ENCODE measurements at places on chromosomes 6 and 20. TPM values are rescaled to one million over a fixed set of nuclear protein-coding genes. Genes with fewer than 3 reads are reported as not detected.

LY6G5C gene
- 1.5 TPM for total RNA-seq

MLN gene
- total RNA-seq, result not detected

SLC4A11 gene
- total RNA-seq, result 0.14 TPM

GRCh38 chr20:18635380-18635779 lies 47.5 kb downstream of the DTD1 start:
- no peak for DNase-seq

- DNase-seq, result no peak
These were observed 87.4 kb downstream of the CD24 start for GRCh38 chr6:106886922-106887797.

DNA sequence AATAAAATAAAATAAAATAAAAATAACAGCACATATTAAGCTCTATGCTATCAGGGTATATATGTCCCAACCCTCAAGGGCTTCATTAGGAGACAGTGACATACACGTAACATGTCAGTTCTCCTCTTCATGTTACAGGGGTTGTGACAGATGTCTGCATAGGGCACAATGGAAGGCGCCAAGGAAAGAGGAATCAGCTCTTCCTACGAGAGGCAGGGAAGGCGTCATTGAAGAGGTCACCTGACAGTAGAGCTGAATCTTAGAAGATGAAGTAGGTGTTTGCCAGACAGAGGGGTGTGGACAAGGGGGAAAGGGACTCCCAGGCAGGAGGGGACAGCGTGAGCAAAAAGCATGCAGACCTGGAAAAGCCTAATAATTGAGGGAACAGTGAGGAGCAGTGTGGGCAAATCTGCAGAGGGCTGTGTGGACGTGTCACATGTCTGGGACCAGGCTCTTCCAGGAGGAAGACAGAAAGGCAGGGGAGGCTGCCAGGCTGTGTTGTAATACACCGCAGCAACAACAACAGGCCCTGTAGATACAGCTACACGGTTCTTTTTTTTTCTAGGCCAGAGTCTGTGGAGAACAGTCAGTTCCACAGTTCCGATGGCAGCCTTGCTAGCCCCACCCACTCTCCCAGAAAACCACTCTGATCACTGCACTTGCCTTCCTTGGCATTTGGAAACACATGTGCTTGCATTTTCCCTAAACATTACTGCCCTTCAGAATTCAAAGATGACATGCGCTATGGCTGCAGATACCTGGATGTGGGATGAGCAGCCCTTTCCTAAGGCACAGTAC lies 2.5 kb upstream of the FKBP5 start:
- peak; percentile 93 for DNase-seq

DNA sequence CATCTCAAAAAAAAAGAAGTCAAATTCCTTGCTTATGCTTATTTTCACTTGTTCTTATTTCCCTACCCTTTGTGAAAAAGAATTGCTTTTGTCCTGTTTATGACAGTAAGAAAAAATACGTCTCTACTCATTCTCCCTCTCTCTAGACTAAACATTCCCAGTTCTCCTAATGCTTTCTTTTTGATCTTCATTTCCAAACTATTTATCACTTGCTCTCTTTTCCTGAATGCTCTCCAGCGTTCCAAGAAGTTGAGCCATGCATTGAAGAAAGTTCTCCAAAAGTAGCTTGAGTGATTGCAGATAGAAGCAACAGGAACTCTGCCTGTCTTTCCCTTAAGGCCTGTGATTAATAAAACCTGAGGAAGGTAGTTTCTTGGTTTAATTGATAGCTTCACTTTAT lies 53.1 kb upstream of the TMEM170B start:
- DNase-seq, result no peak

DNA sequence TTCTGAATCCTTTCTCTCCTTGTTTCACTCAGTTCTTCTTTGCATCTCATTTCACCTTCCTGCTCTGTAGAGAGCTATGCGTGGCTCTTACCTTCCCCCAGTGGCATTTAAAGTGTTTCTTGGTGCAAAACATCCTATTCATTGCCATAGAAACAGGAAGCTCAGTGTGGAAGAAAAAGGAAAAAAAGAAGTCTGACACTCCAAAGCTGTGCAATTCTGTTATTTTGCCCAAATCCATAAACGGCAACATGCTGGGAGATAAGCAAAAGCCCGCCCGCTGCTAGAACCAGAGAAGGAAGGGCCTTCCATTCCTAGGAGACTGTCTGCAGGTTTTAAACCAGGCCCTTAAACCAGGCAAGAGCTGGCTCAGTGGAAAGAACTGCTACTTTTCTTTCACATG lies 247.1 kb downstream of the HIVEP2 start:
- DNase-seq, result no peak

DNA sequence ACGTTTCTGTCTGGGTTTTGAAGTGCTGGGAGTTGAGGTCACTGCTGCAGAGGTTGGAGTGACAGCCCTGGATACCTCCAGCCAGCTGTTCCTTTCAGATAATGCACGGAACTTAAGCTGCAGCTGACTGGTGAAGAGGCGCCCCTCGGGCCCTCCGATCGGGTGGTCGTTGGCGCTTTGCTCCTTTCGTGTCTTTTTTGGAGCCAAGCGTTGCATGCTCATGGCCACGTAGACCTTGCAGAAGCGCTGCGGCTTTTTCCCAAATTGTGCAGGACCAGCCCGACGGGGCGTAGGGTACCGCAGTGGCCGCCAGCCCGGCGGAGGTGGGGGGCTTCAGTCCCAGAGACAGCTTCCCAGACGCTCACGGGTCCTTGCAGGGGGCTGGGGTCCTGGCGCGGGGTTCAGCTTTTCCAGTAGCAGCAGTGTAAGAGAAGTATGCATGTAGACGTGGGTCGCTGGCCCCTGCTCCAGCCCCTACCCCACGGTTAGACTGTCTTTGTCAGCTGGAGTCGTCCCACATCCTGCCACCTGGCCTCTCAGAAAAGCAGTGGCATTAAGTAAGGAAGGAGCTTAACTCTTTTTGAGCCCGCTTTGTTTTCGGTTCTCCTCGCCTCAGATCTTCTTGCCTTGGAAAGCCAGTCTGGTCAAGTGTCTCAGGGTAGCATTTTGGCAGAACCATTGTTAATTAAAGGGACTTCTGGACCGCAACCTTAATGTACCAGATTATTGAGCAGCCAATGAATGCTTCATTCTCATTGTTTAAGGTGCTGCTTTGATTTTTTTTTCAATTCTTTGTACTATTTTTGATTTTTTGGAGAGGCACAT lies 838 bp downstream of the TNFAIP3 start:
- DNase-seq, result peak; percentile 69

DNA sequence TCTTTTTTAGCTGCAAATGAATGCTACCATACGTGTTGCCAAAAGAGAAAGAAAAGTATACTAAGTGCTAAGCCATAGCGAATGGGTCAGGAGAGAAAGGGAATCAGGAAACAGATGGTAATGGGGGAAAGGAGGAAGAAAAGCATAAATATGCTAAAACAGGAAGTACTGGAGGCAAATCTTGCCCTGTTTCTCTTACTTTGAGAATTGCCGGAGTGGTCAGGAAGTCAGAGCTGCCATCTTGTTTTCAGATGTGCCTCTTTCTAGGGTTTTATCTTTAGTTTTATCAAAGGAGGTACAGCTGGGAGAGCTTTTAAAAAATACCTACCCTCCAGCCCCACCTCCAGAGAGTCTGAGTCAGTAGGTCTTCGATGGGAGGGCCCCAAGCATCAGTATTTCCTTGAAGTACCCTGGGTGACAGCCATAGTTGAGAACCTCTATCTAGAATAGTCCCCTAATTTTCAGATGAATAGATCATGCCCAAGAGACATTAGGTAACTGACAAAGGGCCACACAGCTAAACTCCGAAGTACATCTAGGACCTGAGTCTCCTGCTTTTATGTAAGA lies 193.3 kb downstream of the CLIC5 start:
- no peak for DNase-seq

- no peak for DNase-seq
These were observed 7.1 kb upstream of the TNFRSF6B start for GRCh38 chr20:63689046-63690002.

DNA sequence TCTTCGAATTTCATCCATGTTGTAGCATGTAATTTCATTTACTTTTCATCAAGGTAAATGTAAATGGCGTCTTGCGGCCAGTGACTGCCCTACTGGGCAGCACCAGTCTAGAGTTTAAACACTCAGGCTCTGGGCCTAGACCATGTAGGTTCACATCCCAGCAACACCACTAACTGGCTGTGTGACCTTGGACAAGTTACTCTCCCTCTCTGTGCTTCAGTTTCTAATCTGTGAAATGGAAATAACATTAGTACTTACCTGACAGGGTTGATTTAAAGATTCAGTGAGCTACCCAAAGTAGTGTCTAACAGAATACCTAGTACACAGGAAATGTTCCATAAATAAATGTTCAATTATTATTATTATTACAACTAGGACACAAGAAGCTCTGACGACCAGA lies 29.3 kb downstream of the PDRG1 start:
- DNase-seq, result no peak

GRCh38 chr6:38320358-38320757 lies 319.4 kb downstream of the BTBD9 start:
- DNase-seq, result no peak

GRCh38 chr6:47129129-47129528 lies 87.0 kb upstream of the ADGRF1 start:
- no peak for DNase-seq

GRCh38 chr6:19697744-19698290 lies 139.4 kb upstream of the ID4 start:
- DNase-seq, result no peak

DNA sequence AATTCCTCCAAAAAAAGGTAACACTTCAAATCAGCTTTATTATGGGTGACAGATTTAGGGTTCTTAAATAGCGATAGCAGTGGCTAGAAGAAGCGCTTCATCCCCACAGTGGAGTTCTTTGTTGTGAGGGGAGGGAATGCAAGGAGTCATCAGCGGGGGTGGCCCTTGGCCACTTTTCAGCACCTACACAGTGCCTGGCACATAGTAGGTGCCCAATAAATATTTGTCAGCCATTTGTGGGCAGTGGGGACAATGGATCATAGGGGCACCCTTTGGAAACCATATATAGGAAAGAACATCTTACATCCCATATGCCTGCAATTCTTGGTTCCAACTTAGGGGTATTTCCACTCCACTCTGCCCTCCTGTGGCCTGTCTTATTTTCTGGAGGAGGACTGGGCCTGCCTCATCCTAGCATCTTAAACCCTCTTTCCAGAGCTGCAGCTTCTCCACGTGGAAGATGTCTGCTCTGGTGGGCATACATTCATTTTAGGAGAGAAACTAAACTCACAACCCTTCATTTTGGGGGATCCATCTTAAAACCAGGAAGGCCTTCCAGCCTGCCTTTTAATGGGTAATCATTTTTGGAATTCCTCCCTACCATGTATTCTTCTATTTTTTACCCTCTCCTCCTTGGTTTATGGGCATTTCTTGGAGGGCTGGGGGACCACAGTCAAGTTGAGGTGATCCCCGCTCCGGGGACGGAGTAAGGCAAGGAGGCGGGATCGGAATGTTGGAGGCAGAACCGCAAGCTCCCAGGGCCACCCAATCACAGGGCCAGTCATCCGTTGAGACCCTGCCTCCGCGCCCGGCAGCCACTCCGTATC lies 2.6 kb upstream of the GPSM3 start:
- no peak for DNase-seq

- DNase-seq, result no peak
These were observed 115.4 kb downstream of the CFAP61 start for GRCh38 chr20:20167698-20168097.

- DNase-seq, result no peak
These were observed 120.4 kb downstream of the SESN1 start for GRCh38 chr6:108974201-108974600.

GRCh38 chr6:81751388-81752083 lies 945 bp downstream of the TENT5A start:
- peak; percentile 90 for DNase-seq

DNA sequence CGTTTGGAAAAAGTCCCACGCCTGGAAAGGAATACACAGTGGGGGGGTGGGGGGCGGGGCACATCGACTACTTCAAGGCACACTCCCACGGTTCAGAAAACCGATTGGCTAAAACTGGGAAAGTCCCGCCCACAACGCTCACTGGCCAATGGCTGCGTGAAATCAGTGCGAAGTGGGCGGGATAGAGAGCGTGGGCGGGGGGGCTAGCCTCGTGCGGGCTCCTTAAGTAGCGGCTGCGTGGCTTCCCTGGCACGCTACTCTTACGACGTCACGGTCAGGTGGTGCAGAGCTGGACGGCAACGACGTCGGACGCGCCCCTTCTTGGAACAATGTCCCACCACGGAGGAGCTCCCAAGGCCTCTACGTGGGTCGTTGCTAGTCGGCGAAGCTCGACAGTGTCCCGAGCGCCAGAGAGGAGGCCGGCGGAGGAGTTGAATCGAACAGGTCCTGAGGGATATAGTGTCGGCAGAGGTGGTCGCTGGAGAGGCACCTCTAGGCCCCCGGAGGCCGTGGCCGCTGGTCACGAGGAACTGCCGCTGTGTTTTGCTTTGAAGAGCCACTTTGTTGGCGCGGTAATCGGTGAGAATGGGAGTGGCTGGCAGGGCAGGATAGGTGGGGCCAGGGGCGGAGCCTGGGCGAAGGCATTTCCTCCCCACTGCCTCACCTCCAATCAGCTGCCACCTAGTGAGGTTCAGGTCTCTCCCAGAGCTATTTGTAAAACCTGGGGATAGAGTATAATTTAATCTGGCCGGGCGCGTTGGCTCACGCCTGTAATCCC lies at the start of gene DDX43:
Gene DDX43 (plus strand): TSS at position 252 of the 778 bp plus-strand sequence. CDS start 78 bp downstream, at position 330.
- DNase-seq, result peak; percentile 82

GRCh38 chr20:32535316-32535952 lies 49.7 kb downstream of the NOL4L start:
- DNase-seq, result no peak

- no peak for DNase-seq
These were observed 126.5 kb downstream of the UTRN start for GRCh38 chr6:144411531-144412165.

GRCh38 chr20:42193119-42193518 lies 574.9 kb upstream of the CHD6 start:
- no peak for DNase-seq

DNA sequence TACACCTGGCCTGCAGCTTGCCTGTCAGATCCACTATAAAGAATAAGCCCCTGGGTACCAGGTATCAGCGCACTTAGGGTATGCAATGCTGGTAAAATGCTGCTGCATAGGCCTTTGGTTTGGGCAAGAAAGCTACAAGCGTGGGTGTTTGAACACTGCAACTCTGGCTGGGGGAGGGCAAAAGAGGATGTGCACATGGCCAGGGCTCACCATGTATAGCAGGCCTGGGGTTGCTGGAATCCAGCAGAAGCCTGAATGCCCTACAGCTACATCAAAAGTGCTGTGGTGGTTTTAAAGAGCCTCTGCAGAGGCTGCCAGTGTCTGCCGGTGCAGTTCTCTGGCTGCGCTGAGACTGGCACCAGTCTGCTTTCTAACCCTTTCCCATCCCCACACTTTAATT lies 51.7 kb downstream of the UQCC1 start:
- no peak for DNase-seq
